H4 (cell line): ENCODE measurements at places on chromosomes 16 and 17. TPM values are rescaled to one million over a fixed set of nuclear protein-coding genes. Genes with fewer than 3 reads are reported as not detected.
A peak's percentile ranks its signal among the peaks of the same experiment; 100 is the strongest.

DNA sequence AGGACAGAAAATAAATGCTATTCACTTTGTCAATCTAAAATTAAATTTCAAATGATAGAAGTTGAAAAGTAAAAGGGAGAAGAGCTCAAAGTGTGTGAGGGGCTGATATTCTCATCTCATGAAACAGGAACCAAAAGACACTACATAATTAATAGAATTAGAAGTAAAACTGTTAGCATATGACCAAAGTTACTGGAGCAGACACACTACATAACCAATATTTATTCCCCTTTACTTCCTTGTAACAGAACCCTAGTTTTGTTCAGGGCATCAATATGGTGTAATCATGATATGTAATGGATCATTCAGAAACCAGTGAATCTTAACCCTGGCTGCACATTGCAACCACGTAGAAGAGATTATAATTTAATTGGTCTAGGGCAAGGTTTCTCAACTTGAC is 109.5 kb upstream of the SIAH1 start:
- no peak for DNase-seq

DNA sequence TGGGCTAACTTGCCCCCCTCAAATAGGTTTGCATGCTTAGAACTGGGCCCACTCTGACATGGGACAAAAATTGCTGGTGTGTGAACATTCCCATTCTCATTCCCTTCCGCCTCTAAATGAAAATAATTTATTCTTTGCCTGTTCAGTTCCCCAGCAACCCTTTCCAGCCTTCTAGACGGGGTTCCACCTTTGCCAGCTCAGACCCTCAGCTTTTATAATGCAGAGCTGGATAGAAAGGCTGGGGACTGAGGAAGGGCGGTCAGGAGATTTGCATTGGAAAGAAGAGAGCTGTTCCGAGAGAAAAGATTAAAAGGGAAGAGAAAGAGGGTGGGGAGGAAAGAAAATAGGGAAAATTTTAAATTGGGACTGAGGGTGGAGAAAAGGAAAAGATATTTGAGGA is 151.1 kb upstream of the WSCD1 start:
- no peak for DNase-seq

- DNase-seq, result no peak
These were observed 19.8 kb downstream of the JPH3 start for GRCh38 chr16:87621976-87622713.

GRCh38 chr16:48231727-48232492 is 12.2 kb upstream of the LONP2 start:
- DNase-seq, result peak; percentile 23

DNA sequence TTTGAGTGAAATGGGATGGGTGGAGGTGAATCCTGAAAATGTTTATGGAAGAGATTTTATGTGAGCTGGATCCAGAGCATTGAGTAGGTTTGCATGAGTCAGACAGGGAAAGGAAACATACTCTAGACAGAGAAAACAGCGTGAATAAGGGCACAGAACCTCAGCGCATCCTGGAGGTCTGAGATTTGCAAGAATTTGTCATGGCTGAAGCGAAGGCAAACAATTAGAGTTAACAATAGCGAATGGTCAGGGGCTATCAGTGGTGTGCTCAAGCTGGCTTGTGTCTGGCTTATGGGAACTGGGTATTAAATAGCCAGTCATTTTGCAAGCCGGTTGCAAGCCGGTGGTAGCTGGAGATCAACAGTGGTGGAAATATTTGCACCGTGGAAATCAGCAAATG is 36.4 kb downstream of the MAP2K6 start:
- DNase-seq, result no peak

DNA sequence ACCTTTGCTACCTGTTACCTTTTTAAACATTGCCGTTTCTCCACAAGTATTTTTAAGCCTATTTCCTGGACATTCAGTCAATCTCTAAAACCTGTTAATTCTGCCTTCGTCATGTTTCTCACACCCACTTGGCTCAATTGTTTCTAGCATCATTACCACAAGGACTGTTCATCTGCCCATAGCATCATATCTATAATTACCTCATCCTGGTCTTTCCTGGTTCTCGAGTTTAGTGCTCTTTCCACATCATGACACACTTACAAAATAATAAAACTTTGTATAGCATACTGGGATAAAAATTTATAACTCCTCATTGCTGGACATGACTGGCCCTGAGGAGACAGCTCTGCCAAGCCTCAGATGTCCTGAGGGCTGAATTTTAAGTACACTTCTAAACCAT is 104.8 kb downstream of the CYB561 start:
- DNase-seq, result no peak

- no peak for DNase-seq
These were observed 313.7 kb downstream of the MAF start for GRCh38 chr16:79286646-79287423.

DNA sequence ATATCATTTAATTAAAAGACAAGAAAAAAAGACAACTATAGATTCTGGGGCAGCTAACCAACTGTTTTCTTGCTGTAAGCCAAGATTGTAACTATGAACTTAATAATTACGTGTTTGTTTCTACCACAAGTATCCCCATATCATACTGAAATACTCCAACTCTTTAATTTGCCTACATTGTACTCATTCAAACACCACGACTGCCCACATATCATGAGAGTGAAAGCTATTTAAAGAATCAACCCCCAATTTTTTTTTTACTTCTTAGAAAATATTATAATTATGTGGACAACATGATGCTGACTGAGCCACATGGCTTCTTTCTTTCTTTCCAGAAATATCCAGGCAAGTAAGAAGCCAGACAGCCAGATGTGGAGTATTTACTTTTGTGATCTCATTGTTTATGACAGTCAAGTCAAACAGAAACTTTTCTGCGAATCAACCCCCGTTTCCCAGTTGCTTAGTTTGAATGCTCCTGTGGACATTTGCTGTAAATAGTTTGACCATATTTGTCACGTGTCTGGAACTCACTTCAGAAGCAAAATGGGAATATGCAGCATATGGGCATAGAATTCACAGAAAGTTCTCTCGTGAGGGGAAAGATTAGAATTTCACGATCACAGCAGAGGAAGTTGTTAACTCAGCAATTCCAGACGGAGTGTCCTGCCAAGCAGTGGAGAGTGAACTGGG is 126.8 kb upstream of the PSMD7 start:
- peak; percentile 76 for DNase-seq

DNA sequence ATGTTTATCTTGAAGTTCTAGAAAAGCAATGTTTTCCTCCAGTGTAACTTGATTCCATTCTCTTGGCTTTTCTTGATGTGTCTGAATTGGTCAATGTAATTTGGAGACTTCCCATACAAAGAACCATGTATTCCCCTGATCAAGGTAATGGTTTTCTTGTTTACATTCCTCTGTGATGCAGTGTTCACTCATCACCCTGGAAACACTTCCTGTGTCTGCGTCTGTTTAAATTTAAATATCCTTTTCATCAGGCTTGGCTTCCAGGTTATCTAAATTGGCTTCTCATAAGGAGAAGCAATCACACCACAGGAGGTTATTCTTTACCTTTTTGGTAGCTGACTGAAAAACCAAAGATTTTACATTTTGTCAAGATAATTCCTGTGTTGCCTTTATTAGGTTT is 237.3 kb upstream of the WSCD1 start:
- DNase-seq, result peak; percentile 77

DNA sequence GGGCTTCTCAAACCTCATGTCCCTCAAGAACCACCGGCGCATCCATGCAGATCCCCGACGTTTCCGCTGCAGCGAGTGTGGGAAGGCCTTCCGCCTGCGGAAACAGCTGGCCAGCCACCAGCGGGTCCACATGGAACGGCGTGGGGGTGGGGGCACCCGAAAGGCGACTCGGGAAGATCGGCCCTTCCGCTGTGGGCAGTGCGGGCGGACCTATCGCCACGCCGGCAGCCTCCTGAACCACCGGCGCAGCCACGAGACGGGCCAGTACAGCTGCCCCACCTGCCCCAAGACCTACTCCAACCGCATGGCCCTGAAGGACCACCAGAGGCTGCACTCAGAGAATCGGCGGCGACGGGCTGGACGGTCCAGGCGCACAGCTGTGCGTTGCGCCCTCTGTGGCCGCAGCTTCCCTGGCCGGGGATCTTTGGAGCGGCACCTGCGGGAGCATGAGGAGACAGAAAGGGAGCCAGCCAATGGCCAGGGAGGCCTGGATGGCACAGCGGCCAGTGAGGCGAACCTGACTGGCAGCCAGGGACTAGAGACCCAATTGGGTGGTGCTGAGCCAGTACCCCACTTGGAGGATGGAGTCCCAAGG is 5.9 kb downstream of the ZNF646 start:
- no peak for DNase-seq

- DNase-seq, result no peak
These were observed 9.1 kb downstream of the TMEM208 start for GRCh38 chr16:67235816-67236562.

Gene CEMP1
- 0.08 TPM in 1 of 2 replicates, not detected in the other for total RNA-seq

Gene CD79B
- 1.1 TPM in 1 of 2 replicates, not detected in the other for total RNA-seq

Gene TBX6
- total RNA-seq, result not detected in 2 replicates
